ENCODE measurements at places on chromosomes 2 and 18. TPM values are rescaled to one million over a fixed set of nuclear protein-coding genes. Genes with fewer than 3 reads are reported as not detected.

LIPG gene
- polyA plus RNA-seq: 0.25 TPM

SERPINB4 gene
- polyA plus RNA-seq: 0.06 TPM

NAT8 gene
- not detected for polyA plus RNA-seq

ABCG8 gene
- polyA plus RNA-seq: not detected

CREG2 gene
- not detected for polyA plus RNA-seq

HSPE1 gene
- polyA plus RNA-seq: 57.2 TPM

PPP1CB gene
- polyA plus RNA-seq: 75.4 TPM

CEBPZOS gene
- polyA plus RNA-seq: 40.0 TPM

CCDC121 gene
- 0.58 TPM for polyA plus RNA-seq

IGFBP5 gene
- polyA plus RNA-seq: 1,060 TPM

IL36RN gene
- not detected for polyA plus RNA-seq

IL18RAP gene
- polyA plus RNA-seq: not detected

TEX44 gene
- not detected for polyA plus RNA-seq

C2orf78 gene
- polyA plus RNA-seq: not detected

BOLL gene
- not detected for polyA plus RNA-seq

TGFA gene
- polyA plus RNA-seq: 0.06 TPM

GORASP2 gene
- polyA plus RNA-seq: 194 TPM

FAM237A gene
- polyA plus RNA-seq: not detected

FAM210A gene
- polyA plus RNA-seq: 9.9 TPM

TOGARAM2 gene
- 0.09 TPM for polyA plus RNA-seq

VWA3B gene
- not detected for polyA plus RNA-seq

EML6 gene
- 0.36 TPM for polyA plus RNA-seq

RGPD4 gene
- polyA plus RNA-seq: 0.04 TPM

GREB1L gene
- 2.7 TPM for polyA plus RNA-seq

ALPG gene
- not detected for polyA plus RNA-seq

IL1R2 gene
- not detected for polyA plus RNA-seq

C18orf32 gene
- polyA plus RNA-seq: 20.7 TPM

FBLN7 gene
- 1.6 TPM for polyA plus RNA-seq

CPLX4 gene
- not detected for polyA plus RNA-seq

TRMT61B gene
- 8.0 TPM for polyA plus RNA-seq

CAPN10 gene
- 7.6 TPM for polyA plus RNA-seq

UCN gene
- 0.34 TPM for polyA plus RNA-seq

SP140L gene
- polyA plus RNA-seq: 8.7 TPM

GALNT3 gene
- polyA plus RNA-seq: 2.4 TPM

All from BJ (cell line).